ENCODE measurements at places on chromosomes 12 and 14. TPM values are rescaled to one million over a fixed set of nuclear protein-coding genes. Genes with fewer than 3 reads are reported as not detected.

Gene LTBP2
- 14.7 TPM for polyA plus RNA-seq

Gene TOMM20L
- 0.60 TPM for polyA plus RNA-seq

Gene SLC17A8
- polyA plus RNA-seq = 2.0 TPM

Gene PLA2G1B
- 2.7 TPM for polyA plus RNA-seq

Gene TNFRSF1A
- polyA plus RNA-seq = 142 TPM

Gene SLC4A8
- polyA plus RNA-seq = 1.7 TPM

Gene PAX9
- polyA plus RNA-seq = 0.43 TPM

Gene SERPINA3
- polyA plus RNA-seq = 1.0 TPM

Gene NGDN
- 72.7 TPM for polyA plus RNA-seq

Gene ZFP36L1
- polyA plus RNA-seq = 445 TPM

Gene TMPO
- polyA plus RNA-seq = 198 TPM

Gene COX8C
- polyA plus RNA-seq = 0.94 TPM

Gene RNU4-1
- polyA plus RNA-seq = not detected

Gene TSPAN19
- polyA plus RNA-seq = 1.8 TPM

Gene SYCP3
- polyA plus RNA-seq = 0.53 TPM

Gene EXOC3L4
- polyA plus RNA-seq = 5.2 TPM

Gene HHIPL1
- 2.0 TPM for polyA plus RNA-seq

Gene MANSC1
- 22.1 TPM for polyA plus RNA-seq

Gene KRT79
- not detected for polyA plus RNA-seq

Gene KRT85
- polyA plus RNA-seq = 0.06 TPM

Gene SRSF5
- 753 TPM for polyA plus RNA-seq

Gene ALG10
- 9.4 TPM for polyA plus RNA-seq

Gene DDN
- polyA plus RNA-seq = 0.54 TPM

Gene CD4
- polyA plus RNA-seq = 90.5 TPM

Gene AKT1
- 240 TPM for polyA plus RNA-seq

Gene STAC3
- polyA plus RNA-seq = 4.0 TPM

Gene GPR68
- polyA plus RNA-seq = 1.2 TPM

Gene SSTR1
- polyA plus RNA-seq = 3.1 TPM

Gene CD27
- 1.6 TPM for polyA plus RNA-seq

Gene SOX5
- 33.9 TPM for polyA plus RNA-seq

Gene HOXC11
- polyA plus RNA-seq = not detected

Gene TCL1A
- polyA plus RNA-seq = 1.7 TPM

Gene SLC39A5
- 3.4 TPM for polyA plus RNA-seq

Gene C12orf50
- 0.40 TPM for polyA plus RNA-seq

Gene CELA1
- polyA plus RNA-seq = not detected

Gene TMEM132C
- polyA plus RNA-seq = 30.4 TPM

Gene FAM181A
- 0.21 TPM for polyA plus RNA-seq

Gene CLEC4D
- polyA plus RNA-seq = 0.19 TPM

Gene SMCO2
- polyA plus RNA-seq = 0.56 TPM

Gene SLC7A7
- 8.8 TPM for polyA plus RNA-seq

Gene TMX1
- polyA plus RNA-seq = 46.3 TPM

Gene DNAI7
- 5.7 TPM for polyA plus RNA-seq

Gene ASCL1
- 3.6 TPM for polyA plus RNA-seq

Gene KIF5A
- polyA plus RNA-seq = 6.1 TPM

Gene TUNAR
- 0.23 TPM for polyA plus RNA-seq

Gene OTX2
- polyA plus RNA-seq = not detected

Gene TRIM9
- polyA plus RNA-seq = 1.1 TPM

Gene SYNE3
- polyA plus RNA-seq = 2.1 TPM

Gene GALNT8
- polyA plus RNA-seq = 1.6 TPM
